Fibroblast of upper back skin (primary cell): ENCODE measurements at places on chromosomes 6 and 20.

- DNase-seq, result no peak
Observed at GRCh38 chr6:163671355-163671754, 256.8 kb downstream of the QKI start.

- DNase-seq, result peak; percentile 84
Observed at GRCh38 chr6:122788663-122789181, 336 bp upstream of the SMPDL3A start.

DNA sequence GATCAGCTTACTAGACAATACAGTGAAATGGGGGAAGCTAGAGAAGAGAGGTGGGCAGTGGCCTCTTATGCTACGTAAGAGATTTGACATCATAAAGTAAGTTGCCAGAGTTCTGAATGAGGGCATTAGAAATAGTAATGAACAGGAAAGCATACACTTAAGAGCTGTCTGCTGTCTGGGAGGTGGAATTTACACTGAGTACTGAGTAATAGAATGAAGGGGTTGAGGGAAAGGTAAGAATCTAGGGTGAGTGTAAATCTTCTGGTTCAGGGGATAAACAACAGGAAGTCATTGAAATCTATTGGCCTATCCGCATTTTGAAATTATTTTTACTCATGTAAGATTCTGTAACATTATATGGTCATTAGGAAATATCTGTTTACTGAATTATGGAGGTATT, 35.8 kb downstream of the HLA-DMB start:
- peak; percentile 14 for DNase-seq

DNA sequence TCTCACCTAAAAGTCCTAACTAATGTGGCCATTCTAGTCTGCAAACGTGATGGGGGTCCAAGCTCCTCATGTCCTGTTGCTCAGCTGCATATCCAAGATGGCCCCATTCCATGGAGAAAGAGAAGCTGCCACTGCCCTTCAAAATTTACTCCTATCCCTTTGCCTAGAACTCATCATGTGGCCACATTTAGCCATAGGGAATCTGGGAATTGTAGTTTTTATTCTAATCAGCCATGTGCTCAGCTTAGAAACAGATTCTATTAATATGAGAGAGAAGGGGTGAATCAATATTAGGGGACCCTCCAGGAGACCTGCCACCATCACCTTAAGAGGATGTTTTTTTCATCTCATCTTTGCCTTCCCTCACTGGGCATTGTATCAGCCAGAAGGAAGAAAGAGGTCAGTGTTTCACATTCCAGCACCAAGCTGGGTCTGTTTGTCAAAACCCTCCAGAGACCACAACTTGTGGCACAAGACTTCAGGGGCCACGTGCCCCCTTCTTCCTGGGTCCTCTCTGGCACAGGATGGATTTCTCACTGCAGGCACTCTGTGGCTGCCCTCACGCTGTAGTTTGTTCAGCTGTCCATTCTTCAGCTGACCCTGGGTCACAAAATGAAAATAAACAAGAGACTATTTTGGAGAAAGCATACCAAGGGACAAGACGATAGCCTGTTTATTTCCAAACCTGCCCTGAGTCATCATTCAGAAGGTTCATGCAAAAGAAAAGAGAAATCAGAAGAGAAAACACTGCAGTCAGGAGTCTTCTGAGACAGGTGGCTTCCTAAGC, 172.0 kb downstream of the EYA2 start:
- no peak for DNase-seq

- peak; percentile 45 for DNase-seq
Observed at GRCh38 chr6:11484441-11484840, 53.1 kb upstream of the TMEM170B start.

DNA sequence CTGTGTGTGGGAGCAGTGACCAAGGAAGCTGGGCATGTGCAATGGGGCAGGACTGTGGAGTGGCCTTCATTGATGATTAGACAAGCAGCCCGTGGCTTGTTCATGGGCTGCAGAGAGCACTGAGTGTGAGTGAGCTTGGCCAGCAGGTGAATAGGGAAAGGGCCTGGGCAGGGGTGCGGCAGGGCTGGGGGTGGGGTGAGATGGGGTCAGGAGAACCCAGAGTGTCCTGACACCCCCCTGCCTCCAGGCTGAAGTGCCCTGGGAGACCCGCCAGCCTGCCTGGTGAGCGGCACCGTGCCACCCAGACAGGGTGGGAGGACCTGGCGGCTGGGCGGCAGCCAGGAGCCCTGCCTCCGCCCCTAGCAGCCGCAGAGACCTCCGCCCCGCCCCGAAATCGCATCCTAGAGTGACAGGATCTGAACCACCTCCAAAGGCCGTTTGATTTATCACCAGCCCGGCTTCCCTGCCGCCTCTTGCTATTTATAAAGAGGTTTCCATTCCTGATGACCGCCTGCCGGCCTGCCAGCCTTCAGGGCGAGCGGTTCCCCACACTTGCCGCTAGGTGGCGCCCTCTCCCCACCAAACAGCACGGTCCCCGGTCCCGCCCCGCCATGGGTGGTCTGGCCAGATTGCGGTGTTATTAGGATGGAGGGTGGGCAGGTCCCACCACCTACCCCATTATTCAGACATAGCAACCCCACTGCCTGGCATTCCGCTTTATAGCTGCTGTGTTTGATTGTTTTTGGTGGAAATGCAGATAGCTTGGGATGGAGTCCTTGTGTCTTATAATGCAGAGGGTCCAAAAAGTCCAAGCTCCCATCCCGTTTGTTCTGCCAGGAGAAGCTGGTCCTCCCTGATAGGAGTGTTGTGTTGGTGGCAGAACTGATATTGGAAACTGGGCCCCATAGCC, 3.5 kb downstream of the MYLK2 start:
- peak; percentile 74 for DNase-seq

DNA sequence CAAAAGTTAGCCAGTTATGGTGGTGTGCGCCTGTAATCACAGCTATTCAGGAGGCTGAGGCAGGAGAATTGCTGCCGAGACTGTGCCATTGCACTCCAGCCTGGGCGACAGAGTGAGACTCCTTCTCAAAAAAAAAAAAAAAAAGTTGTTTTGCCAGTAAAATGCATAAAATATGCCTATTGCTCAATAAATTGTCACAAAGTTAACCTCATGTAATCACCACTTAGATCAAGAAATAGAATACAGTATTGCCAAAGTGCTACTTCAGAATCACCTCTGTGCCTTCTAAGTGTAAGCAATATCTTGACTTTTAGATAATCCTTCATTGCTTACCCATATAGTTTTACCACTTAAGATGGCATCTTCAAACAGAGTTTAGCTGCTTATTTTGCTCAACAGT, 80.7 kb downstream of the TRMT11 start:
- no peak for DNase-seq

- no peak for DNase-seq
Observed at GRCh38 chr6:45576648-45577624, 199.2 kb upstream of the SUPT3H start.

GRCh38 chr20:51419646-51420045, 122.9 kb downstream of the NFATC2 start:
- DNase-seq, result no peak

DNA sequence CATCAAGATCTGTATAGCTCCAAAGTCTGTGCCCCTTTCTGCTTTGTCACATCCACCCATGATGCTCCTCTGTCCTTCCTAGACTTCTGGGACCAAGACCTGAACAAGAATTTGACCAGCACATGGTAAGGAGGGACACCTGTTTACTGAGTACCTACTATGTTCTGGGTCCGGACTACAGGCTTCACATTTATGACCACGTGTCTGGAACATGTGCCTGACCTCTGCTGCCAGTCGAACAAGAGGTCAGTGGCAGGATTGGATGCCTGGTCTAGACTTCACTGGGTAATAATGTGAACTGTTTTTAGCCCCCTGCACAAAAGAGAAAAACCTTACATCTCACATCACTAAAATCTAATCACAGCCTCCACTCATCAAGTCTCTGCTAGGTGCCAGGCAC, 7.3 kb upstream of the PDYN start:
- no peak for DNase-seq

DNA sequence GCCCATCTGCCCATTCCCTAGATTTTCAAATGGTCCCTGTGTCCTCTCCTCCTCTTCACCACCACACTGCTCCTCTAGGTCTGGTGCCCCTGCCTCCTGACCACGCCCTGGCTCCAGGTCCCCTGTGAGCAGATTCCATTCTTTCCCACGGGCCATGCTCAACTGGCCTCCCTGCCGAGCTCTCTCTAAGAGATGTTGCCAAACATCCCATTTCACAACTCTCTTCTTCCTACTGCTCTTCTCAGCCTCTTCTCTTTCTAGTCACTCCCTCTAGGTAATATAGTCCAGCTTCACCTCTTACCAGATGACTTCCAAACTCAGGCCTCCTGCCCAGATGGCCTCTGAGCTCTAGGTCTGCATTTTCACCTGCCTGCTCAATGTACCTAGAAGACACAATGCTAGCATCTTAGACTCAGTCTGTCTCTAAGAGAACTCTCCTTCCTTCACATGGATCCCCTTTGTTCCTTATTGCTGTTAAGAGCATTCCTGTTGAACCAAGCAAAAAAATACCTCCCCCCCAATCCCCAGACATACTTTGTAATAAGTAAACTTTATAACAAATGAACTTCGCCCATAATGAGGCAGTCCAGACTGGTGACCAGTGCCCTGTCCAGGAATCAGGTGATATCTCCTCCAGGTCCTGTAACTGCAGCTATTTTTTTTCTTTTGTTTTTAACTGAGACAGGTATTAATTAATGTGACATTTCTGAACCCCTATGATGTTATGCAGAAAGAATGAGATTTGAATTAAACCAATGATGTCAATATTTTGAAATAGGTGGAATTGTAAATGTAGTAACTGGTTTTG, 79.0 kb downstream of the LYRM4 start:
- DNase-seq, result no peak

GRCh38 chr6:108714766-108715414, 133.3 kb upstream of the ARMC2 start:
- peak; percentile 36 for DNase-seq

DNA sequence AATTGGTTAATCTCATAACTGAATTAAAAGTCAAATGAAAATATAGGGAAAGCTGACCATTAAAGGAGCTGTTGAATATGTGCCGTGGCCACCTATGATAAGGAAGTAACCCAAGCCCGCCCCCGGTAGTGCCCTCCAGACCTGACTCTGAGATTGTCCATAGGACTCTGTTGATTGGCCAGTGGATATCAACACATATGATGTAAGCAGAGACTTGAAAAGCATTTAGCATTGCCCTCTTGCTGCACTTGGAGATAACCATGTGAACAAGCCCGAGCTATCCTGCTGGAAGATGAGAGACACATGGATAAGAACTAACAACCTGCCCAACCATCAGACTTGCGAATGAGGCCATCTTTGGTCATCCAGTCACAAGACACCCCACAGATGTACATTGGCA, 83.2 kb downstream of the LINC00237 start:
- DNase-seq, result no peak

DNA sequence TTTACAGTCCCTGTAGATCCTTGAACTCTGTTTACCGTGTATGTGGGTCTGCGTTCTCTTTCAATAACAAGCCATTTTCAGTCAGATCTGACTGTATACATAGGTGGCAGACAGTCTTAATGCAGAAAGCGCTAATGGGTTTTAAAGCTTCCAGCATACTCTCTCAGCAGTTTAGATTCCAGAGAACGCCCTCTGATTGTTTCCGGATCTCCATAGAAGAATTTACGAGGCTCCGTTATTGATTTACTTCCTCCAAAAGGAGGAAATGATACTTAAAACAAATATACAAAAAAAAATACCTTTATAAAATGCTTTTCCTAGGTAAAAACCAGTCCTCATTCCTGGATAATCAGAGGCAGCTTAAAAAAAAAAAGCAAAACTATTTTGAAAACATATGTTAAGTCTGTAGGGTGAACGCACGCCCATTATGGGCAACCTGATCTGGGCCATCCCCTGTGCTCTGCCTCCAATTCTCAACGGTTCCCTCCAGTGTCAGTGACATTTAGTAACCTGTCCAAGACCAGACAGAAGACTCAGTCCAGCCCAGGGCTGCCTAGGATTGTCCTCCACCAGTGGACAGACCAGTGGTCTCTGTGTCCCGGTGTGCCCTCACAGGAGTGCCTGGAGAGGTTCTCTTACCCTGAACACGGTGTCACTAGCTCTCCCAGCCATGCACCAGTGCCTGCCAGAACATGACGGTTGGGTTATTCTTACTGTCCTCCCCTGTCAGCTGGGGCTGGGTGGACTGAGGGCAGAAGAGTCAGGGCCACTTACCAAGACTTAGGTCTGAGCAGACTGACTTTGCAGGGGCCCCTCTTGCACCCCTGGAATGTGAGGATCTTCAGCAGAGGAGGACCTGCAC, 217.3 kb downstream of the ARID1B start:
- DNase-seq, result no peak

DNA sequence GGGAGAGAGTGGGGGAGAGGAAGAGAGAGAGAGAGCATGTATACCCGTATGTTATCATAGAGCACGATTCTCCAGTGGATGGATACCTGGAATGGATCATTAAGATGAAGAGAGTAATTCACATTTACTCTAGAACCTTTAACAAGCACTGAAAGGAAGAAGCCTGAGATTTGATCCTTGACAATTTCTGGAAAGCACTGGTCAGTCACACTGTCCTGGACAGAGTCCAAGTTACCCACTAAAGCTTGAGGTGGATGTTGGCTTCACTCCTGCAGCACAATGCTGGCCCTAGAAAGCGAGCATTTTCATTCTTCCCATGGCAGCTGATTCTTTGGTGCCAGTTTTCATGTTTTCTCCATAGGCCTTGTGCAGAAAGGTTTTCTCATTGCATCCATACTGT, 25.6 kb downstream of the NFYA start:
- no peak for DNase-seq

DNA sequence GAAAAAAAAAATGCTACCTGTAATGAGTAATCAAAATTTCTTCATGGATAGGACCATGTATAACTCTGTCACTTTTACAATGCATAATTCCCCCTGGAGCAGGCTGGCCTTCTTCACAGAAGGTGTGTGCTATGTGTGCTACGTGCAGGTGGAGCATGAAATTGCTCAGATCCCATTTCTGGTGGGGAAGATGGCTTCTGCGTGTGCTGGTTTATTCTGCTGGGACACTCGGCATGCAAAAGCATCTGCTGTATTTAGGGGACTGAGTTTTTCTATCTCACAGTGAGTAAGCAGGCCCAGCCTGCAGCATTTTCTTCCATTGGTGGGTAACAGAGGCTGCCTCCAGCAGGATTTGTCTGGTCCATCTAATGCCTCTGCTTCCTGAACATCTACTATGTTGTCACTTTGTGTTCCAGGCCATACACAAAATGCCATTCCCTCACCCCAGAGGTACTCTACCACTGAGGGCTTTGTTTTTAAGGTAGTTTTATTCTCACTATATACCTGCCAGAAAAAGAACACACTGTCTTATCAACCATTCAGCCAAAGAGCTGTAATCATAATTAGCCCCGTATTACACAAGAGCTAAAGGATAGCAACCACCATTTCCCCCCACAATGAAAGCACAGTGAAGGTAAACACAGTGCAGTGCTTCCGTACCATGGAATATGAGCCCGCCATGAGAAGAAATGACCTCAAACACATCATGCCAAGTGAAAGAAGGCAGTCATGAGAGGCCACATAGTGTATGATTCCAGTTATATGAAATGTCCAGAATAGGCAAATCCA, 62.4 kb downstream of the SYNDIG1 start:
- DNase-seq, result no peak

GRCh38 chr20:8658103-8658502, 410.8 kb upstream of the PLCB4 start:
- no peak for DNase-seq

DNA sequence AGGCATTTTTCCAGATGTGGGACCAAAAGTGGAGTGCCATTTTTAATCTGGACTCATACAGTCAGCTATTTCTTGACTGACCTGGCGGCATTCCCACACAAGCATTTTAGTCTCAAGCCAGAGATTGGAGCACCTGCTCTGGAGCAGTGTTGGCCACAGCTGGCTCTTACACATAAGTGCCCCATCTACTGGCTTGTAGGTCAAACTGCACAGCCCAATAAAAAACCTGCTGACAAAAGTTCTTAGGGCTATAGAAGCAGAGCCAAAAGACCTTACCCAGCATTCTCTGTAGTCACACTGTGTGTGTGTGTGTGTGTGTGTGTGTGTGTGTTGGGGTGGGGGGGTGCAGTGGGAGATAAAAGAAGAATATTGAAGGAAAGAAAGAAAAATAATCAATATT, 38.6 kb upstream of the SENP6 start:
- peak; percentile 26 for DNase-seq
